CD4-positive, alpha-beta T cell treated with Interleukin-21 for 1 hour (primary cell): ENCODE measurements at places on chromosomes 6 and 20.

DNA sequence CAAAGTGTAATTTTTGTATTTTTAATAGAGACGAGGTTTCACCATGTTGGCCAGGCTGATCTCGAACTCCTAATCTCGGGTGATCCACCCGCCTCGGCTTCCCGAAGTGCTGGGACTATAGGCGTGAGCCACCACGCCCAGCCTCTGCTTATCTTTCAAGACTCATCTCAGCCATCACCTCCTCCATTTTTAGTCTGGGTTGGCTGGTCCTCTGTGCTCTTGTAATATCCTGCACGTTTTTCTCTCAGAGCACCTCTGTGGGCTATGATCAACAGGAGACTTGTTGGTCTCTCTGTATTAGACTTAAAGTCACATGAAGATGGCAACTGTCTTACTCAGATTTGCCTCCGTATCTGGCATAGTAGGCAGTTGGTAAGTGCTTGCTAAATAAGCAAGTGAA lies 7.6 kb downstream of the NOTCH4 start:
- DNase-seq = no peak

GRCh38 chr6:149012040-149012545 lies 265.3 kb downstream of the UST start:
- DNase-seq = no peak

GRCh38 chr6:159082039-159082815 lies 37.4 kb upstream of the TAGAP start:
- DNase-seq = no peak

GRCh38 chr6:143806282-143807102 lies 36.6 kb upstream of the LTV1 start:
- DNase-seq = no peak

DNA sequence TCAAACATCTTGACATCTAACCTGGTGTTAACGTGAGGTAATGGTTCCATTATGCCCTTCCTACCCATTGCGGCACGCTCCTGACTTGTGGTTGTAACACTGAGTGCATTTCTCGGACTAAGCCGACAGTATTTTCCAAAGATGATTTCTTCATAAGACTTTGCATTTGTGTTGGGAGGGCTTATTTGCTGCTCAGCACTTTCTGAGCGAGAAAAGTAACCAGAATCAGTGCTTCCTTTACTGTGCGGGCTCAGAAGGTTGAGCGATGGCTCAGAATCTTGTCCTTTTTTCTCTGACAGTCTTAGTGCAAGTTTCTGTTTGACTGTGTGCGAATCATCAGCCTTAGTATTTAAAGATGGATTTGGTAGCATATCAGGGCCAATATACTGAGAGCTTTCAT lies 171.7 kb downstream of the HIVEP2 start:
- no peak for DNase-seq
